ENCODE measurements at places on chromosomes 2 and 18.

DNA sequence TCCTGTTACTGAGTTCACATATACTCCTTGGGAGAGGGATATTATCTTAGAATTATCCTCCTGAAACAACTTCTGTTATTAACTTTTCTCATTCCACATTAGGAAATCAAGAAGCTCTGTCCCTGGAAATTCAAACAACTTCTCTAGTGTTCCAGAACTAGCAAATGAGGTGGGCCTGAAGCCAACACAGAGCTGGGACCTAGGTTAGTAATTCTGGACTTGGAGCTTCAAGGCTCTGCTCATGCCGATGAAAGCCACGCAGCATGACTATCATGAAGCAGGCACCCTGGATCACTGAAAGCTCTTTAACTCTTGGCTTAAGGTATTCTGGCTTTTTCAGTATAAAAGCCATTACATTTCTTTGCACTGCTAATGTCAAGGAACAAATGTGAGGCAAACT is 242.7 kb downstream of the TGIF1 start:
- DNase-seq: no peak

- DNase-seq: no peak
Measured at GRCh38 chr2:46336283-46336959, 39.2 kb downstream of the EPAS1 start.

DNA sequence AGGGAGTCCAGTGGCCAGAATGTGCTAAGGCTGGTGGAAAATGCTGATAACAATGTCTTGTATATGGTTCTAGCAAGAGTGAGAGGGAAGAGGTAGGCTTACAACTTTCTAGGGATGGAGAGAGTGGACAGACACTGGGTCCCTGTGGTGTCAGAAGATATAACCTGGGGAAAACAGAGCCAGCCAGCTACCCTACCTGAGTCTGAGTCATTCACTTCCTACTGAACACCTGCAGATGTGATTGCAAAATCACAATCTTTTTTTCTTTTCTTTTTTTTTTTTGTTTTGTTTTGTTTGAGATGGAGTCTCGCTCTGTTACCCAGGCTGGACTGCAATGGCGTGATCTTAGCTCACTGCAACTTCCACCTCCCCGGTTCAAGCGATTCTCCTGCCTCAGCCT is 7.3 kb downstream of the TET3 start:
- no peak for DNase-seq

DNA sequence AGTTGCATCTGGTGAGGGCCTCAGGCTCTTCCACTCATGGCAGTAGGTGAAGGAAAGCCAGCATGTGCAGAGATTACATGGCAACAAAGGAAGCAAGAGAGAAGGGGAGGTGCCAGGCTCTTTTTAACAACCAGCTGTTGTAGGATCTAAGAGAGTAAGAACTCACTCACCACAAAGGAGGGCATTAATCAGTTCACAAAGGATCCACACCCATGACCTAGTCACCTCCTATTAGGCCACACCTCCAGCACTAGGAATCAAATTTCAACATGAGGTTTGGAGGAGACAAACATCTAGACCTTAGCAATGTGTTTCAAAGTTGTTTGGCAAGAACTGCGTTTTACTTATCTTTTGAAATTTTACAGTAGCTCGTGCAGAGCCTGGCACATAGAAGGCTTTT is 20.5 kb upstream of the REG3A start:
- no peak for DNase-seq

GRCh38 chr2:186294248-186294888 is 191.7 kb upstream of the ZC3H15 start:
- no peak for DNase-seq

DNA sequence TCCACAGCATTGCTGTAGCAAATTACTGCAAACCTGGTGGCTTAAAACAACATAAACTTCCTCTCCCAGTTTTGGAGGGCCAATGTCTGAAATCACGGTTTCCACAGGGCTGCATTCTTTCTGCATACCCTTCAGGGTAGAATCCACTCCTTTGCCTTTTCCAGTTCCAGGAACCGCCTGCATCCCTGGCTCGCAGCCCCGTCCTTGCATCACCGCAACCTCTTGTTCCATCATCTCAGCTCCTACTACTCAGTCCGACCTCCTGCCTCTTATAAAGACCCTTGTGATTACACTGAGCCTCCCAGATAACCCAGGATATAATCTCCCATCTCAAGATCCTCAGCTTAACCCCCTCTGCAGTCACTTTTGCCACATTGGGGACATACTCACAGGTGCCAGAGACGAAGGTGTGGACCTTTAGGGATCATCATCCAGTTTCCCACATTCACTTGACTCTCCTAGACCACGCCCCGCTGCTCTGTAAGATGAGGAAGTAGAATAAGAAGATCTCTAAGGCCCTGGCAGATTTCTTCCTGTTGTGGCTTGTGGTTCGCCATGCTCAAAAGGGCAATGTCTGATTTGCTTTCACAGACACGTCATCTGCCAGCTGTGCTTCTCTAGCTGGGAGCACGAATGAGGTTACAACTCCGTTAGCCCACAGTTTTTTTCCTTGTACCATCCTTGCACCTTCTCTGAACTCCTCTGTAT is 103.6 kb upstream of the AGAP1 start:
- no peak for DNase-seq
